AG04449 (cell line): ENCODE measurements at places on chromosomes 2 and 18.

DNA sequence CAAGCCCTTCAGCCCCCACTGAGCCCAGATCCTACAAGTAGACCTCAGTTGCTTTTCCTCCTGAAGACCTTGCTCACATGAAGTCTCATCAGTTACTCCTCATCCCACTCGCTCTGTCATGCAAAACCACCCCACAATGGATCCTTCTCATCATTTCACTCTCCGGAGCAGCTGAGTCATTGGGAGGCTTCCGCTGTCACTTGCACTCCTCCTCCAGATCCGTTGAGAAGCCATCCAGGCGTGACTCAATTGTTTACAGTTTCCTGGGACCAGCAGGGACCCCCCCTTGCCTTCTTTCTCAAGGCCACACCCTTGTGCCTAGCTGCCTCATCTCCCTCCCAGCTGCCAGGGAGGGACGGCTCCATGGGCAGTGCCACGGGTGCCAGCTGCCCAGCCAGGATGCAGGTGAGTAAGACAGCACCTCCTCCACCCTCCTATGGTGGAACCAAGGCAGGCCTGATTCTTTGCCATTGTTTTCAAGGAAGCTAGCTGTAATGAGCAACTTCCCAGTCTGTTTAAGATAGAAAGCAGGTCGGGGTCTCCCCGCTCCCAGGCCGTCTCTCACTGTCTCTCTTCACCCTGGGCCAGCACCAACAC is 16.3 kb downstream of the GPR55 start:
- peak; percentile 12 for DNase-seq

GRCh38 chr2:26847307-26847654 is 651 bp upstream of the DPYSL5 start:
- DNase-seq: no peak

- no peak for DNase-seq
Observed at GRCh38 chr2:160613466-160614153, 120.0 kb upstream of the RBMS1 start.

- DNase-seq: no peak
Observed at GRCh38 chr2:41234093-41234492, 782.2 kb upstream of the SLC8A1 start.

DNA sequence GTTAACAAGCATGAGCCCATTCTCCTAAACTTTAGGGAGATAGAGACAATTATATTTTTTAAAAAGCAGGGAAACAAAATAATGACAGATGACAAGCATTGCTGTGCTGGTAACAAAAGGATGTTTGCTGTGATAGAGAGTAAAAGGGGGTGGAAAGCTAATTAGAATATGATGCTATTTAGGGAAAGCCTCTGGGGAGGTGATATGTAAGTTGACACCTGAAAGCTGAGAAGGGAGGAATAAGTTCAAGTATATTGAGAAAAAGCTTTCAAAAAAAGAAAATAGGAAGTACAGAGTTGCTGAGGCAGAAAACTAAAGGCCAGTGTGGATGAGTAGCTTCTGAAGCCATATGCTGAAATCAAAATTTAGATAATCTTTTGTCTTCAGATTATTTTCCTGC is 565.2 kb upstream of the NRXN1 start:
- DNase-seq: no peak

GRCh38 chr2:11771971-11772615 is 25.7 kb downstream of the LPIN1 start:
- DNase-seq: no peak

GRCh38 chr2:172552547-172553291 is 3.2 kb upstream of the PDK1 start:
- DNase-seq: peak; percentile 62

DNA sequence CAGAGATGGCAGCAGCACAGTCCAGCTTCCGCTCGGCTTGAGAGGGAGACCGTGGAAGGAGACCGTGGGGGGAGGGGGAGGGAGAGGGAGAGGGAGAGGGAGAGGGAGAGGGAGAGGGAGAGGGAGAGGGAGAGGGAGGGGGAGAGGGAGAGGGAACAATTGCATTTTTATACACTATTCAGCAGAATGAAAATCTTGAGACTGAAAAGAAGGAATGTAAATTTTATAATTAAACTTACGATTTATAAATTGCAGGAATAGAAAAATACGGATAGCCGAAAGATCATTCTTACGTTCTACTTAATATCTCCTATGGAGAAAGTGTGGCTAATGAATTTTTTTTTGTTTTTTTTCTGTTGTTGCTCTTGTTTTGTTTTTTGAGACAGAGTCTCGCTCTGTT is 12.5 kb upstream of the COLEC12 start:
- DNase-seq: no peak

DNA sequence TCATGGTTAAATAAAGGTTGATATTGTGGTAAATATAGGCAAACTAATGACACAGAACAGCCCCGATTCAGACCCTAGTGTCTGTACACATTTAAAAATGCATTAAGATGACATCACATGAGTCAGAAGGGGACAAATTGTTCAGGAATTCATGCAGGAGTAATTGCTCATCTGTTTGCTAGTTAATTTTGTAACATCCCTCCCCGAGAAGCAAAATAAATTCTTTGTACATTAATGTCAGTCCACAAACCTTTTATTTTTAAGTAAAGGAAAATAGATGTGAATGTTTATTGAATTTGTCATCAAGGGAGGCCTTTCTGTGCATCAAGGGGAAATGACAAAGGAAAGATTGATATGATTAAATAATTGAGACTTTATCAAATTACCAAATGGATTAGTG is 69.9 kb downstream of the SH3BP4 start:
- peak; percentile 83 for DNase-seq

DNA sequence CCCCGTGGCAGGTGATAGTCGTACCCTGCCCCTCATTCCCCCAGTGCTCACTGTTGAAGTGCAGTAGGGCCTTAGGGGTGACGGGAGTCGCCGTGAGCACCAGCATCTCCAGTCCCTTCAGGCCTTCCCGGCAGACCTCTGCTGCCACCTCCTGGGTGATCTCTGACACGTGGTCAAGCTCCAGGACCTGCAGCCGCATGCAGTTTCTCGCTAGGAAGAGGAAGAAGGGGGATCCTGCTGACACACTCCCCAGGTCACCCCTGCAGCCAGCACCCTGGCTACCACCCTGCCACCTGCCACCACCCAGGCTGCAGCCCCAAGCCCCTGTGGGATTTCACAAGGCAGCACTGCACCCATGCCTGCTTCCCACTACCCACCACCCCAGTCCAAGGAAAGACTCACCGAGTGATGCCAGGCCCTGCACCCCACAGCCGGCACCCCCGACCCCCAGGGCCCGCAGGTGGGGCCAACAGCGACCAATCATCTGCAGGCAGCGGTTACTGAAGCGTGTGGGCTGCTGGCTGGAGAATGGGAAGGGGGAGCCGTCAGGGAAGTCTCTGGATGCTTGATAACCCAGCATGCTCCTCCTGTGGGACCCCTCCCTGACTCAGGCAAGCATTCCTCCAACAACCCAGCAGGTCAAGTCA is 23.8 kb downstream of the FBXO41 start:
- DNase-seq: no peak

DNA sequence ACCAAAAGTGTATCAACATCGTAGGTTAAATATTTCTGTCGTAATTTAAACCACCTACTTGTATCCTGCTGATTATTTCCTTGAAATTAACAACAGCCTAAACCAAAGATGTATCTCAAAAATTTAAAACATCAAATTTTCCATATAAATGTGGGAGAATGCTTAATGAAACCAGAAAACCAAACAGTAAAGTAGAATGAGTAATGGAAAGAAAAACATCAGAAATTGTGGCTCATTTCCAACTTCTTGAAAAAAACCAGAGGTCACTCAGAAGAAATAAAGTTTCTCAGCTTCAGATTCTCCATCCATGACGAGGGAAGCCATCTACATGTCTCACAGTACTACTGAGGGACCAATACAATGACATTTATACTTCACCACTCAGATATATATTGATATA is 296.5 kb downstream of the NOL4 start:
- DNase-seq: no peak

- DNase-seq: no peak
Observed at GRCh38 chr2:74833418-74834233, at the start of gene HK2. Gene HK2, plus strand, starts transcription at chr2:74834127. Its CDS starts 454 bp downstream, at chr2:74834581.

GRCh38 chr18:11548916-11549551 is 60.4 kb upstream of the SLC35G4 start:
- DNase-seq: no peak

- DNase-seq: no peak
Observed at GRCh38 chr2:29749843-29750242, 171.5 kb downstream of the ALK start.

DNA sequence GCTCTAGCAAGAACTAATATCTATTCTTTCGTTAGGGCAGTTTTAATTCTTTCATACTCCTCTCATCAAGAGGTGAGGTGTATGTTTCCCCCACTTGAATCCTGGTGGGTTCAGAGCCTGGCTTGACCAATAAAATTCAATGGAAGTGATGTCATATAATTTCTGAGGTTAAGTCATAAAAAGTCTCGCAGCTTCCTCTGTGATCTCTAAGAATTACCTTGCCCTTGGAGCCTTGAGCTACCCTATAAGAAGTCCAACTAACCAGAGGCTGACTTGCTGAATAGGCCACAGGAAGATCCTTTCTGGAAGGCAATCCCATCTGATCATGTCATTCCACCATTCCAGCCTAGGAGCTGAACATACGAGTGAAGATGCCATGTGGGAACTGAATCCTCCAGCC is 26.1 kb upstream of the INO80D start:
- DNase-seq: no peak

GRCh38 chr2:42105330-42106256 is 57.8 kb downstream of the PKDCC start:
- DNase-seq: no peak

DNA sequence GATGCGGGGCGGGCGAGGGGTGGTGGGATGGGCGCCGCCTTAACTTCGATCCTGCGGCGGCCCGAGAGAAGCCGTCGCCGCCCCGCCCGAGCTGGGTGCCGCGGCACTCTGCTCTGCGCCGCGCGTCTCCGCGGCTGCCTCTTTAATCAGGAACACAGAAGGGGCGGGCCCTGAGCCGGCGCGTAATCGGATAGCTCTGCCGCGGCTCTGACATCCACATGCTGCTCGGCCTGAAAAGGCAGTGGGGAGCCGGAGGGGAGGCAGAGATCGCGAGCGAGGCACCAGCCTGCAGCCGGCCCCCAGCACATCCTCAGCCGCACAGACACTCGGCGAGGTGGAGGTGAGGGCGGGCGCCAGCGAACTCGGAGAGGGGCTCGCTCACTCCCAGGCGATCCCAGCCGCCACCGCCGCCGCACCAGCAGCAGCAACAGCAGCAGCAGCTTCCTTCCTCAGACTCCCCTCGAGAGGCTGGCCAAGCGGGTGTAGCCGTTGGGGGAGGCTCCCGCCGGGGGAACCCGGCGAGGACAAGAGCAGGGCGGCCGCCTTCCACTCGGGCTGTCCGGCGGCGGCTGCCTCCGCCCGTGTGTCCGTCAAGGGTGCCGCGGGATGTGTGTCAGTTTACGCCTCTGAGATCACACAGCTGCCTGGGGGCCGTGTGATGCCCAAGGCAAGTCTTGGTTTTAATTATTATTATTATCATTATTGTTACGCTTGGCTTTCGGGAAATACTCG is at the start of gene NRP2:
NRP2 (plus strand) TSS at position 263 of the 732 bp plus-strand sequence. CDS start 790 bp downstream, outside the sequence.
- no peak for DNase-seq

DNA sequence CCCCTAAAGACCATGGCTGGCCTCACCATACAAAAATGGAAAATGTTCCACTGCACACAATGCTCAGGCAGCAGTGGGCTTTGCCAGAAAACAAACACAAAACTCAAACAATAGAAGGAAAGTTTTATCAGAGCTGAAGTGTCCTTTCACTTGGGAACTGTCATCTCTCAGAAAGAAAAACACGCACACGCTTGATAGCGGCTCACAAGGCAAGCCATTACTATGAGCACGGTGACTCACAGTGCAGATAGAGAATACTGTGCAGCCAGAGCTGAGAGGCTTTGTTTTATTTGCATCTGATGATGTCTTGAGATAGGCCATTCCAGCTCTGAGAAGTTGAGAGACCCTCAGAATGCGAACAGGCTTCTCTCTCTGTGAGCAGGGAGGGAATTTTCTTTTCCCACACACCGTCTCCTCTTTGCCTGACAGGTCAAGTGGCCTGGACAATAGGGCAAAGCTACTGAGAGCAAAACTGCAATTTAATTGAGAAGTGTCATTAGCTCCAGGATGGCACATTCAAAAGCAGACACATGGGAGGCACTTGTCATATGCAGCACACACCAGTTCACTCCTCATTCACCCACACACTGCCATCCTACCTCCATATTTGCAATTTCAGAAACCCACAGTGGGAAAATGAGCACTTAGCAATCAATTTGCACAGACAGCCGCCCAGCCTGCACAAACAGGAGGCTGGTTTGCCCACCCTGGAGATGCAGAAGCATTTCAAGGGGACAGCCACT is 236.6 kb downstream of the SS18 start:
- no peak for DNase-seq

DNA sequence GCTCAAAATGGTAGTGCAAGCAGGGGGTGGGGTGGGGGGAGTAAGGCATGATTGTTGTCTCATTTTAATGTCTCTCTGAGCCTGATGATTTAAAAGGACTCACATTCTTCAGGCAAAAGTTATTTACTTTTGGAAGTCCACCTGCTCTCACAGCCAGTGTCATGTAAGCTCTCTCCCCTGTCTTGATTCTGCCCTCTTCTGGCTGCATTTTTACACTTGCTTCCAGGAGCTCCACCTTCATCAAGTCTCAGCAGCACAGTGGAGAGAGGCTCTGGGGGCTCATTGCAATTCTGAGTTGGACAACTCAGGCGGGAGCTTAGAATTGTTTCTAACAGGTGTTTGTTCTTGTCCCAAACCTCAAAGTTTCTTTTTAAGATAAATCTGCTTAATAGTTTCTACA is 39.2 kb downstream of the GNAL start:
- DNase-seq: no peak

DNA sequence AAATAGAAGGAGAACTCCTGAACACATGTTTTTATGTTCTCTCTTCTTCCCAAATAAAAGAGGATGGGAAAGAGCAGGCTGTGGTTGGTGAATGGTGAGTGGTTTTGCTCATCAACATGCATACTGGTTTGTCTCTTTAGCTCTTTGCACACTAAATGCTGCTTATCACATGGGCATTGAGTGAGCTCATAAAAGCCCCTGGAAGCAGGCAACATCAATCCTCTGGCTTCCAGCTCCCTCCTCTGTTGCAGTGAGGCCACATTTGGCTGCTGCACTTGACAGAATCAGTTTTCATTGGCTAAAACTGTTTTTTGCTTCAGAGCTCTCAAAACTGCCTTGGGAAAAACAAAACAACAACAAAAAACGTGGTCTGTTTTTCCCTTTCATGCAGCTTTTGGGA is 1308.2 kb upstream of the NRXN1 start:
- no peak for DNase-seq

- no peak for DNase-seq
Observed at GRCh38 chr2:232290668-232291067, 87.9 kb upstream of the ALPP start.

DNA sequence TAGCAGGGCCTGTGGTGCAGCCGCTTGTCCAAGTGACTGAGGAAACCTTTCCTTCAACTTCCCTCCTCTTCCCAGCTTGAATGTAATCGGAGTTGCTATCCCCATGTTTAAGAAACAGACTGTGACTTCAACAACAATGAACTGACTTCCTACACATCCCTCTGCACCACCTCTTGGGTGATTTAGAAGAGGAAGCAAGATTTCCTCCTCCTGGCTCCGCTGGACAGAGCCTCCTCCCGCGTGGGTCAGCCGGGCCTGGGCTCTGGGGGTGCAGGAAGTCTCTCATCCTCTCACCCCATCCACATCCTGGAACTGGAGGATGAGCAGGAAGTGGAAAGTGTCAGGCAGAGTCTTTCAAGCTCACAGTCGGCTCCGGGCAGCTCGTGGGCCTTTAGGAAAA is 84.3 kb downstream of the GATA6 start:
- DNase-seq: no peak
